ENCODE measurements at places on chromosomes 5 and 9.

- DNase-seq, result no peak
Observed at GRCh38 chr9:11092974-11093373, 480.2 kb upstream of the PTPRD start.

- no peak for DNase-seq
Observed at GRCh38 chr9:38295764-38296163, 96.7 kb upstream of the ALDH1B1 start.

DNA sequence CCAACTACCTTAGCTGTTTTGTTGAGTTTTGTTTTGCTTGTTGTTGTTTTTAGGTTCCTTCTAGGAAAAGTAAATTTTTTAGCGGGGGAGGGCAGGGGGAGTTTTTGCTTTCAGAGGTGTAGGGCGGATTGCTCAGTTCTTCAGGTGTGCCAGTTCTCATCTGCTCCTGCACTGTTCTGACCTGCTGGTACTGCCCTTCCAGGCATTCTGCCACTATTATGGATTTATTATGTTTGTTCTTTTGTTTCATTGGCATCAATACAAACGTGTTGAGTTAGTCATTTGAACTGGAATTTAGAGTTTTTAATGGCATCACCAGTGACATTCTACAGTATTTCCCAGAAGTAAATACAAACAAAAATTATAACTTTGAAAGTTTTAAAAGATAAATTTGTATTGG lies 26.0 kb downstream of the ERCC6L2 start:
- DNase-seq, result no peak

DNA sequence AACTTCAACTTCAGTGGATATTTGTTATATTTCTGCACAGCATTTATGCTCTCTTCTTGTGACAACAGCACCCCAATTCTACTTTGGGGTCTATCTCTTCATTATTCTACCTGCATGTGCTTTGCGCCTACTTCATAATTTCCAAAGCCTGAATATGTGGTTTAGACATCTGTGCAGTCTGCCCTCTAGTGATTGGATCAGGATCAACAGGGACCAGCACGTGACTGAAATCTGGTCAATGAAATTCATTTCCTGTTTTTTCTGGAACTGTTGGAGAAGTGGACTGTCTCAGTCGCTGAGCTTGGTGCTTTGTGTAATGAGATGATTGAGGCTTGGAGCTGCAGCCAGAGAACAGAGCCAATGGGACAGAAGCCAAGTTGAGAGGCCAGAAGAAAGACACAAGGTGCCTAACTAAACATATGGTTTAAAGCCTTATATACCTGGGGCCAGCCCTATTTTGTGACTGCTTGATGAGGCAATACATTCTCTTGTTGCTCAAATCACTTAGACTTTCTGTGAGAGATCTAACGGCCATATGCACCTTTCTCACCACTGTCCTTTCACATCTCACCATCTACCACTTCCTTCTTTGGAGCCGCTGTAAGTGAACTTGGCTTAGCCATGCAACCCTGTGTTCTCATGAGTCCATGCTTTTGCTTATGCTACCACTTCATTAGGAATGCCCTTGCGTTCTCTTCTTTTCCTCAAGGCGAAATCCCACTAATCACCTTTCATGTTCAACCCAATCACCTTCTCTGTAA lies 68.8 kb upstream of the PPP2R2B start:
- DNase-seq, result no peak

DNA sequence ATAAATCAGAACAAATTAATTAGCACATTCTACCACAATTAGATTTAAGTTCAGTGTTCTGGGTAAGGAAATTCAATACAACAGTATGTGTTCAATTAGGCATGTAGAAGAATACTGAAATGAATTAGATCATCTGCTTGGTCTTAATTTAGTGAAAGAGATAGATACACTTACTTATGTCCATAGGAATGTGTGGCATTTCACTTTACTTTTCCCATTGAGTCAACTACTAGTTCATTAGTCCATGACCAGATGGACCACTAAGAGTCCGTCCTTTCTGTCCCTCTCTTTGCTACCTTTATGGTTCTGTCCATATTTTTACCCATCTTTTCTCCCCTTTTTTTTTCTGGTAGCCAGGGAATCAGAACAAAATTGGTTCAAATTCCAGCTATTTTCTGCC lies 276.9 kb downstream of the OSTF1 start:
- no peak for DNase-seq

GRCh38 chr9:77977210-77977611 lies 54.4 kb downstream of the GNAQ start:
- DNase-seq, result peak; percentile 23

DNA sequence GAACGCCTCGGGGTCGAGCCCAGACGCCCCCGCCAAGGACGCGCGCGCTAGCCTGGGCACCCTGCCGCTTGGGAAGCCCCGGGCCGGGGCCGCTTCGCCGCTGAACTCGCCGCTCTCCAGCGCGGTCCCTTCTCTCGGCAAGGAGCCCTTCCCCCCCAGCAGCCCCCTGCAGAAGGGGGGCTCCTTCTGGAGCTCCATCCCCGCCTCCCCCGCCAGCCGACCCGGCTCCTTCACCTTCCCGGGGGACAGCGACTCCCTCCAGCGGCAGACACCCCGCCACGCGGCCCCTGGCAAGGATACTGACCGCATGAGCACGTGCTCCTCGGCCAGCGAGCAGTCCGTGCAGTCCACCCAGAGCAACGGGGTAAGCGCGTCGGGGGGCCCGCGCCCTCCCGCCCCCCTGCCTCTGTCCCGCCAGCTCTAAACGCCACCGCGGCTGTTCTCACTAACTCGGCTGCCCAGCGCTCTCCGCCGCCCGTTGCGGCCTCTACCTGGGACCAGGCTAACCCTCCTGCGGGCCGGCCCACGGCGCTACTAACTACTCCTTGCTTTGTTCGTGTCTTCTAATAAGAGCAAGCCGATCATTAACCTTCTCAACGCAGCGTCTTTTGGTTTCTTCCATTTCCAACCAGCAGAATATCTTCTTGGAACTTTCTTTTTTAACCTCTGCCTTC lies 93.6 kb upstream of the OTULINL start:
- DNase-seq, result no peak

DNA sequence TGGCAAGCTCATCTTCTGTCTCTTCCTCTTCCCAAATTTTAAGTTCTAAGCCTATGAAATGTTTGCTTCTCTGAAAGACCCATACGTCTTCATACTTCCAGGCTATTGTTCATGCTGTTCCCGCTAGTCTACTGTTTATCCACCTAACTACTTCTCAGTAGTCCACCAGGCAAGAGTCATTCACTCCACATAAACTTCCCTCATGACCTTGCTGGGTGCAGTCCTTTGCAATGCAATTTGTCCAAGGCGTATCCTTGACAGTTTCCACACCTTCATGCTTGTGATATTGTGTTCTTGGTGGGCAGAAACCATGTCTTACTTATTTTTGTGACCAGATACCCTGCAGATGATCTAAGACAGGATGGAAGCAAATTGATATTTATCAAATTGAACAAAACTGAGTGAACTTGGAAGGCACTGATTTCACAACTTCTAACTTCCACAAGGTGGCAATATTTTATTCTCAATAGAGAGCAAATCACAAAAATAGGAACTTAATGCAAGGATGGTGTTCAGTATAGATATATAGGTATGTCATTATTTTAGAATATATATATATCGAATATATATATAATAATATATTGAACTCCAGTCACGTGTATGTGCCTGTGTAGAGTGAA lies 30.3 kb downstream of the TYRP1 start:
- no peak for DNase-seq

- no peak for DNase-seq
Observed at GRCh38 chr5:169122951-169123350, 178.0 kb downstream of the SLIT3 start.

Measured in stimulated activated CD4-positive, alpha-beta T cell treated with anti-CD3 and anti-CD28 coated beads, Interleukin-2, amount 100 ng/mL, for 4 hours (primary cell).